KBM-7 (cell line): ENCODE measurements at places on chromosomes 3 and 15.
A peak's percentile ranks its signal among the peaks of the same experiment; 100 is the strongest.

- no peak for DNase-seq
Observed at GRCh38 chr15:67690936-67691335, 134.4 kb upstream of the SKOR1 start.

DNA sequence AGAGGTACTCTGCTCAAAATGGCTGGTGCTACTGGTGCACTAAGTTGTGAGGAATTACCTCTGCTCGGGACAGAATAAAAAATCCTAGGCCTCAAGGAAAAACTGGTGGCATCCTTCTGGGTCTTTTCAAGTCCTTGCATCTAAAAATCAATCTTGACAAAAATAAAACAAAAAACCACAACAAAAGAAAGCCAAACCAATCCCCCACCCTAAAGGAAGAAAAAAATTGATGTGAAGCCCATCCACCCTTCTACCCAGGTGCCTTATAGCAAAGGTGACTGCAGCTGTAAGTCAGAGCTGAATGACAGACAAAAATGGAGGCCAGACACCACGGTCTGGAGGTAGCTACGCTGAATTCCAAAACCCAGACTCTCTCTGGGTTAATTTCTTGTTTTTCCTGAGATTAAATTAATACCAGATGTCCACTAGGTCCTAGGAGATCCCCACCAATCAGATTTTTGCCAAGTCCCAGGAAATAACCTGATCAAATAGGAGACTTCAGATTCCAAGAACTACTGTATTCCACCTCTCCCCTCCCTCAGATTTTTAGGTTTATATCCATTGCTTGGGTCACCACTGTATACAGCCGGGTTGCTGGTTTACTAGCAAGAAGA lies 33.5 kb downstream of the ABCC5 start:
- no peak for DNase-seq

GRCh38 chr15:62254137-62254934 lies 89.3 kb upstream of the C2CD4B start:
- DNase-seq = peak; percentile 77

- no peak for DNase-seq
Observed at GRCh38 chr15:39558421-39558820, 22.5 kb upstream of the THBS1 start.

DNA sequence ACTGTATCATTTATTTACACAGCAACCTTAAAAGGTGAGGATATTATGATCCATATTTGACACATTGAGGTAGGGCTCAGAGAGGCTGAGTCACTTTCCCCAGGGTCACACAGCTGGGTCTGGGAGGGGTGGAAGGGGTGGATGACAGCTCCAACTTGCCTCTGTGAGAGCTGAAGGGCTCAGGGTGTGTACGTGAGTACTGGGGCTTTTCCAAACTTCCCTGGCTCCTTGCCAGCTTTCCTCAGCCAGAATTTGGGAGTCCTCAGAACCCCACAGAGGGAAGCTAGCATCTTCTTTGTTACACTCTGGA lies 58.3 kb upstream of the SLC6A11 start:
- no peak for DNase-seq

DNA sequence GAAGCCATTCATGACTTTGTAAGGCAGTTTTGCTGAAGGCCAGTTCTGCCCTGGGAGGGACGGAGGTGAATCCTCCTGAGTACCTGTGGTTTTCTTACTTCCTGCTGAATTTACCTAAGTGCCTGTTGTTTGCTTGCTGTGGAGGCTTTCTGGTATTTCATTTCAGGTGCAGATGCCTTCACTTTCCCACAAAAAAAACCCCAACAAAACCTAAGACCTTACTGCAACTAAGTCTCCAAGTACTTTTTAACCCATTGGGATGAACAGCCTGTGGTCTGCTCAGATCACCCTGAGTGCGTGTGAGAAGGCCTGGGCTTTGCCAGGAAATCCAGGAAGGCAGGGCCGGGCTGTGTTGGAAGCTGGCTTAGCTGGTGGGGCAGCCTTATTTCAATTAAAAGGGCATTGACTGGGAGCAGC lies 65.3 kb downstream of the IGF1R start:
- DNase-seq = no peak
